OCI-LY7 (cell line): ENCODE measurements at places on chromosomes 5 and 9.

GRCh38 chr9:86034863-86035734 lies 64.3 kb downstream of the GOLM1 start:
- peak; percentile 12 for DNase-seq

GRCh38 chr5:176152191-176152929 lies 85.9 kb upstream of the SIMC1 start:
- DNase-seq, result no peak

GRCh38 chr5:32827981-32828380 lies 116.9 kb downstream of the NPR3 start:
- DNase-seq, result no peak

GRCh38 chr5:1053391-1054017 lies 44.9 kb downstream of the NKD2 start:
- no peak for DNase-seq

- no peak for DNase-seq
Measured at GRCh38 chr9:130633336-130634190, 30.8 kb upstream of the PRDM12 start.

GRCh38 chr9:70949239-70949638 lies 172.2 kb downstream of the TRPM3 start:
- DNase-seq, result peak; percentile 22

GRCh38 chr9:114008667-114009410 lies 69.3 kb downstream of the AMBP start:
- no peak for DNase-seq

DNA sequence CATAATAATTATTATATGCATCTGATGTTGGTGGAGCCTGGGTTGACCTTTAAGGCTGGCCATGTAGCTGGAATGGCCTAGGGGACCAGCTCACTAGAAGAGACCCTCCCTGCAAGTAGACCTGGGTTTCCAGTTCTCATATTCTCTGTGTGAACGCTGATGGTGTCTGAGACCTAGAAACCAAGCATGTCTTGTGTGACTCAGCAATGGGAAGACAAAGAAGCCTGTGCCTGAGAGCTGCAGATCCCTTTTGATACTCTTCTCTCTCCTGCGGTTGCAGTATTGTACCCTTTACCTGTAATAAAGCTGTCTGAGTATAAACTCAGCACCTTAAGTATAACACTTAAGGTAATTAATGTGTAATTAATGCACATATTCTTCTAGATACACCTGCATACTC lies 22.2 kb downstream of the C9orf152 start:
- DNase-seq, result no peak

GRCh38 chr9:95874989-95875304 lies 544 bp upstream of the ERCC6L2 start:
- peak; percentile 54 for DNase-seq

DNA sequence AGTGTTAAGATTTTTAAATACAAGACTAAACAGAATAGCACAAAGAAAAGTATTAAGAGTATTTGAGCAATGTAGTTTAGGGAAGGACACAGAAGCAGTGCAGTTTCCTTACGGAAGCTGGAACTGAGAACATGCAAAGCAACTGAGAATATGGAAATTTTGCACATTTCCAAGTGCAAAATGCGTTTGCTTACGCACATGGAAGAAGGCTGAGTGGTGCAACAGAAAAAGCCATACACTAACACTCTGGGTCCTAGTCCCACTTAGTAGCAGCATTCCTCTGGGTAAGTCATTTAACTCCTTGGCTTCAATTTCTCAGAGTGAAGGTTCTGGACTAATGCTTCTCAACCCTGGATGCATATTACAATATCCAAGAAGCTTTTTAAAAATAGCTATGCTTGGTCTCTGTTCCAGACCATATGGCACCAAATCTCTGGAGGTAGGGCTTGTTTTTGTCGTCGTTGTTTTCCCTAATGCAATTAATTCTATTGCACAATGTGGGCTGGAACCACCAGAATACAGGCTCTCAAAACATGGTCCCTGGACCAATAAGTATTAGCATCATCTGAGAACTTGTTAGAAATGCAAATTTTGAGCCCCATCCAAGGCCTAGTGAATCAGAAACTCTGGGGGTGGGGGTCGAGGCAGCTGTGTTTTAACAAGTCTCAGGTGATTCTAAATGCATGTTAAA lies 65.2 kb upstream of the DEPDC1B start:
- DNase-seq, result no peak

- DNase-seq, result no peak
Measured at GRCh38 chr9:97529363-97530076, 28.1 kb downstream of the TMOD1 start.

DNA sequence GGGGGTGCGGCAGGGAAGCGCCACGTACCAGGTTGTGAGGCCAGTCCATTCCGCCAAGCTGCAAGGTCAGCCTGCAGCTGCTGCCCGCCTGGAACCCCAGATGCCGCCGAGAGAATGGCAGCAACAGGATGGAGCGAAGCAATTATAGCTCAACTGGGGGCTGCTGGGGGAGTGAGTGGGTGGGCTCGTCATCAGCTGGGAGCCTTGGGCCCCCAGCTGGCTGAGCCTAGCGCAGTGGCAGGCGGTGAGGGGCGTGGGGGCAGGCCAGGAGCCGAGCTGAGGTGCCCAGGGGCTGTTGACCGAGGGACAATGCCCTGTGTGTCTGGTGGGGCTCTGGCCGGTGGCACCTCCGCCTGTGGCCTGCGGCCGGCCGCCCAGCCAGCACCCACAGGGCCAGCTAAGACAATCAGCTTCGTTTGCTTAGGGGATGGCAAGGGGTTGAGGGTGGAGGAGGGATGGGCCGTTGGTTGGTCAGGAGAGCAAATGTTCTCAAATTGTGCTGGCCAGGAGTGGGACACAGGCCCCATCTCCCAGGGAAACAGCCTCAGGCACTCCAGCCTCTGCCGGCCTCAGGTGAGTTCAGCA lies at the start of gene IL17B:
TSS of gene IL17B (minus strand) at position 116 of the 585 bp plus-strand sequence. CDS start at position 49, 67 bp downstream.
- DNase-seq, result no peak

GRCh38 chr9:132027752-132028663 lies 51.7 kb downstream of the MED27 start:
- DNase-seq, result no peak

DNA sequence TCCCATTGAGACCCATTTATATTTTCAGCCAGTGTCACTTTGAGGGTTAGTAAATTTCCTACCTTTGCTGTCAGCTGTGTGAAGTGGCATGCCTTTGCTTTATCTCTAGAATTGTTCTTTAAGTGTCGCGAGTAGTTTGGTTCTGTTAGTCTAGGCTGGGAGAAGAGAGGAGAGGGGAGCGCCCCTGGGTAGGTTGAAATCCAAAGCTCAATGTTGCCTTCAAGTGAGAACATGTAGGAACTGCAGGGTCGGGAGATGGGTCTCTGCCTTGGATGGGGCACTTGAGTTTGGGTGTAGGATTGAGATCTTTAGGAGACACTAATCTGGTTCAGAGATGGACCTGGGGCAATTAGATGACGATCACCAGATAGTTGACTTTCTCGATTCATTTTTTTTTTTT lies 46.3 kb downstream of the STC2 start:
- DNase-seq, result peak; percentile 4

DNA sequence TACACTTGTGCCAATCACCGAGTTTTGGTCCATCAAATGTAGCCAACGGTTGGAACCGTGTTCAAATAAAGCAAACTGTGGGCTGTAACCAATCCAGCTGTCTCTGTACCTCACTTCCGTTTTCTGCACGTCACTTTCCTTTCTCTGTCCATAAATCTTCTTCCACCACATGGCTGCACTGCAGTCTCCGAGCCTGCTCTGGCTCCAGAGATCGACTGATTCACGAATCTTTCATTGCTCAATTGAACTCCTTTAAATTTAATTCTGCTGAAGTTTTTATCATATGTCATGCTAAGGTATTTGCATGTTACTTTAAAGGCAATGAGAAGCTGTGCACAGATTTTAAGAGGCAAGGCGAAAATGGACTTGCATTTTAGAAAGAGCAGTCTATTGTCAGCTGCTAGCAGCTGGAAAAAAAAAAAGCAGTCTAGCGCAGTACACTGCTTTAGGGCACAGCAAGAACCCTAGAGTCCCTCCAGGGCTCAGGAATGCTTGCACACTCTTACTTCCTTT lies 13.2 kb downstream of the TTC39B start:
- DNase-seq, result no peak

- DNase-seq, result no peak
Measured at GRCh38 chr9:74373348-74373747, 123.8 kb upstream of the RORB start.

- DNase-seq, result no peak
Measured at GRCh38 chr9:125752070-125752628, 5.0 kb downstream of the PBX3 start.

DNA sequence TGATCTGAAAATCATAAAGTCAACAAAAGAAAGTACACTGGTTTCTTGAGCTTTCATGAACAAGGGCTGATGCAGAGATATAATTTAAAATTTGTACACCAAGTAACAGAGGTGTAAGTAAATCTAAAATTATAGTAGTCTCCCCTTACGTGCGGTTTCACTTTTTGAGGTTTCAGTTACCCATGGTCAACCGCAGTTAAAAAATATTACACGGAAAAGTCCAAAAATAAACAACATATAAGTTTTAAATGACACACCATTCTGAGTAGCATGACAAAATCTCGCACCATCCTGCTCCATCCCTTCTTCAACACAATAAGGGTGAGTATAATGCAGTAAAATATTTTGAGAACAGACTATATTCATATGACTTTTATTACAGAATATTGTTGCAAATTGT lies 54.4 kb downstream of the AUH start:
- no peak for DNase-seq

DNA sequence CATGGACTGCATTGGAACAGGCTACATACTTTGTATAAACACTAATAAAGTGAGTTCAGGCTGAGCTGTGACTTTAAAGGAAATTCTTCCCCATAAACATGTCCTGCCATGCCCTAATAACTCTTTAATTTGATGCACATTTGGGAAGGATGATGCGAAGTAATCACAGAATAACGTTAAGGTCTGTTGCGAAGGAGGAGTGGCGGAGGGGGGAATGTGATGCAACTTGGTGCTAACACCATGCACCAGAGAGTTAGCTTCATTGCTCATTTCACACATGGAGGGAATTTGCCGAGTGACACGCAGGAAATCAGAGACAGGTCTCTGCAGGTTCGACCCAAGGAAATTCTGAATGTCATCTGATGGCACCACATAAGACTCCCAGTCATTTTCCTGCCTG lies 32.9 kb downstream of the SLIT3 start:
- DNase-seq, result no peak

DNA sequence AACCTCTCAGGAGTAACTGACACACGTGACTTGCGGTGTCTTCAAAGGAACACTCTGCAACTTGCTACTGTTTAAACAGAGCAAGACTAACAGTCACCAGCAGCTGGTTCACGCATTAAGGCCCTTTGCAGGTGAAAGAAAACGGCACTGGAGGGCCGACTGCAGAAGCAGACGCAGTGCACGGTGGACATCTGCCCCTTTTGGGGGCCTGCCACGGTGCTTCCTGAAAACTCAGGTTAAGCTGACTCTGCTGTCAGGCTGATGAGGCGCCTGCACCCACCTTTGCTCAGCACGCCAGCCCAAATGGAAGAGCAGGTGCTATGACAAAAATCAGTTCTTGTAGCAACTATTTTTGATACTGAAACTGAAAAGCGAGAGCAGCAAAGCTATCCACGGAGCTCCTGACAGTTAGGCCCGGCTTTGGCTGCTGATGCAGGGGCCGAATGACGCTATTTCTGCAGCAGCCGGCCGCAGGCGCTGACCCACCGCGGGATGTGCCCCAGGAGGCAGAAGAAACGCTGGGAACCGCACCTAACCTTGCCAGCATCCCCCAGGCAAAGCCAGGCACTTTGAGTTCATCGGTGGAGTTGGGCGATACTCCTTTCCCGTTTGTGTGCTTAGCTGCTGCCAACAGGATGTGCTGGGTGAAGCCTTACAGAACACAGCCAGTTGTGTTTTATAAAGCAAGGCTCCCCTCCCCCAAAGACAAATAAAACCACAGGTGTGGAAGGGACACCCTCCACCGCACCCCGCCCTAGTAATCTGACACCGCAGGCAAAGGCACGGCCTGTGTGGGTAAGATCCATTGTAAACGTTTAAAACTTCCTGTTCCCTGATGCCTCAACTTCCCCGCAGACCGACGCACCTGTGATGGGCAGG lies 21.1 kb upstream of the TERT start:
- DNase-seq, result peak; percentile 99

DNA sequence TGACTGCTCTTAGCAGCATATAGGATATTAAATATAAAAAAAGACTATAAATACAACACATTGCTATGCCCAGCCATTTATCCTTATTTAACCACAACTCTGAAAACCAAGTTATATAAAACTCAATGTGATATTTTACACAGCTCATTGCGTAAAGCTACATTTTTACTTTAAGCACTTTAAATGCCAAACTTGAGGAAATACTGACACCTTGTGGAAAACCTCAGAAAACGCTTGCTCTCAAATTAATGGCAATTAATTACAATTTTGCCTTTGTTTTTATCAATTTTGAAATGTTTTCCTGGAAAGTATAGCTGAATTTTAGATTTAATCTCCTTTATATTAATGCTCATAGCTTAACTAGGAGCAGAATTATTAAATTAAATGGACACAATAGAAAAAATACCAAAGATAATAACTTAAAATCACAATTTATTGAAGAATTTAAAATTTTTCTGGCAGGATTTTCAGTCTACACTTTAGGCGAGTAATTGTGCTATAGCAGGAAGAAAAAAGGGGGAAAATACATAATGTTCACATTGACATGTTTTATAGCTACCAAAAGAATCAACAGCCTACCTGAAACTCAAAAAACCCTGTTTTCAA lies 25.2 kb upstream of the PLAC8L1 start:
- peak; percentile 37 for DNase-seq

- no peak for DNase-seq
Measured at GRCh38 chr5:178786417-178786816, 56.0 kb upstream of the ZNF354A start.

DNA sequence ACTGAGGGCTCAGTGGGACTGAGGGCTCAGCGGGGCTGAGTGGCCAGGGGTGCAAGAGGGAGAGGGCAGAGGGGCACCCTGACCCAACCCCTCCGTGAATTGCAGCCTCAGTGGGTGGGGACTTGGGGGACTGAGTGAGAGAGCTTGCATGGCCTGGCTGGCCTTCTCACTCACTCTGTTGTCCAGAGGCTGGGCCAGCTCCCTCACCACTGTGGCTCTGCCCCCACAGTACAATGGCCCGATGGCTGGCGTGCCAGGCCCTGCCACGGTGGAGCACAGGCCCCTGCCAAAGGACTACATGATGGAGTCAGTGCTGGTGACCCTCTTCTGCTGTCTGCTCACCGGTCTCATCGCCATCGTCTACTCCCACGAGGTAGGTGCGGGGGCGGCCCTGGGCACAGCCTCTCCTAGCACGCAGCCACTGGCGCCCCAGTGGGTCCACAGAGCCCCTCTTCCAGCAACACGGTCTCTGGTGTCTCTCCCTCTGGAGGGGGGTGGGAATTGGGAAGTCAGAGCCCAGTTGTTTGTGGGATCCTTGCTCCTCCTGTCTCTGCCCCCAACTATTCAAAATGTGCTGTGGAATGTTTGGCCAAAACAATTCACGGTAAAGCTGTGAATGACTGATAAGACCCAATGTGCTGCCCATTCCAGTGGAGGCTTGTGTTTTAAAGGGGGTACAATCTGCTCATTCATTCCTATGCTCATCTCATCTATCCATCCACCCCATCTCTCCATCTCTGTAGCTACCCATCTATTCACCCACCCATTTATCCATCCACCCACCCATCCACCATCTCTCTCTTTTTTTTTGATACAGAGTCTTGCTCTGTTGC lies 10.7 kb downstream of the PRRT1B start:
- no peak for DNase-seq
